ENCODE measurements at places on chromosomes 7 and 10.

- peak; percentile 16 for DNase-seq
Observed at GRCh38 chr10:35336921-35337823, 863 bp downstream of the CCNY start.

DNA sequence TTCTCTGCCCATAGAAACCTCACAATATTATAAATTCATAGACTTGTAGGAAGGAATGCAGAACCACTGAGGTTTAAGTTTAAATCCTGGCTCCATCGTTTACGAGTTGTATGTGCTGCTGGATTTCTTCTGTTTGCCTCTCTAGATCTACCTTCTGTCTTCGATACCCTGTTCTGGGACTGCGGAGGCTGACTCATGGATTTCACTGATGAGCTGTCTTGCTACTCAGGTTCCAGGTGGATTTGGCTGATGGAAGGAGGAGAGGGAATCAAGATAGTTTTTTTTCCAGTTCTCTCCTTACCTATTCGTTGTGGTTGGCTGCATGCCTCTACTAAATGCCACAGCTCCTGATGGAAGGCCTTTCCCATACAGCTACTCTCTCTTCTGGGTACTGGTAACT is 375.8 kb downstream of the REEP3 start:
- DNase-seq = no peak

DNA sequence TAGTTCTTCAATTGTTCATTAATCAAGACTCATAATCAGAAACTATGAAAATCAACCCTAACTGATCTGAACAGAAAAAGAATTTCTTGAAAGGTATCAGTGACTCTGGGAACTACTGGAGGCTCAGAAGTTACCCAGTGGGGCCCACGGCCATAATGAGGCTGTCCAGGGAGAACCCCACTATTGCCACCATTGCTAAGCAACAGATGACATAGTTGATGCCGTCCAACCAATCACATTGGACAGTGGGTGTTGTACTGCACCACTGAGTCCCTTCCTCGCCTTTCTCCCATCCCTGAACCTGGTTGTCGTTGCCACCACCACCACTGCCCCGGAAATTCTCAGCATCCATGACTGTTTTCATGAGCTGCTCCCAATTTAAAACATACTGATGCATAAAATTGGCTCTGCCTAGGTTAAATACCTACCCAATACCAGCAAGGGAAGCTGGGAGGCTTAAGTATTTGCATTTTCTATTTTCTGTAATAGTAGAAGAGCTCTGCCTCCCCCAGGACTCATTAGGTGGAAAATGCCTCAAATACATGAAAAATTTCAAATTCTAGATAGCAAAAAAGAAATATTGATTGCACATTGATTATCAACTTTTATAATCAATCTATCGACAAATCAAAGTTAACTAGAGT is 26.7 kb upstream of the USP6NL start:
- no peak for DNase-seq

DNA sequence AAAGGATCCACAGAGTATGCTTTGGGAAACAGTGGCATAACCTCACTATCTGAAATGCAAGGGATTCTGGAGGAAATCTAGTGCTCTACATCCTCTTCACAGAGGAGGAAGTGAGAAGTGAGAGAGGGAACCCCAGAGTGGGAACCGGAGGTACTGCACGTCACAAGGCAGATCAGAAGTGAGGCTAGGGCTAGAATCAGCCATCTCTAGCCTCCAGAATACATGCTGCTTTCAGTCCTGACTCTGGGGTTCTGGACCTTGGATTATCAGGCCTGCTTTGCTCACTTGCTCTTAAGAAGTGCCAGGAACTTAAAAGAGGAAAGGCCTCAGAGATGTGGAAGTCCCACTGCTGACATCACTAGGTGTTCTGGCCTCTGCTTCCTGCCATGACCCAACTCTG is 25.7 kb downstream of the ZNF503 start:
- DNase-seq = no peak

- DNase-seq = no peak
Observed at GRCh38 chr7:155979566-155979965, 167.3 kb upstream of the SHH start.

GRCh38 chr7:17968791-17969715 is 28.8 kb upstream of the SNX13 start:
- DNase-seq = no peak

- DNase-seq = no peak
Observed at GRCh38 chr10:86871563-86872183, 85.7 kb downstream of the MMRN2 start.

DNA sequence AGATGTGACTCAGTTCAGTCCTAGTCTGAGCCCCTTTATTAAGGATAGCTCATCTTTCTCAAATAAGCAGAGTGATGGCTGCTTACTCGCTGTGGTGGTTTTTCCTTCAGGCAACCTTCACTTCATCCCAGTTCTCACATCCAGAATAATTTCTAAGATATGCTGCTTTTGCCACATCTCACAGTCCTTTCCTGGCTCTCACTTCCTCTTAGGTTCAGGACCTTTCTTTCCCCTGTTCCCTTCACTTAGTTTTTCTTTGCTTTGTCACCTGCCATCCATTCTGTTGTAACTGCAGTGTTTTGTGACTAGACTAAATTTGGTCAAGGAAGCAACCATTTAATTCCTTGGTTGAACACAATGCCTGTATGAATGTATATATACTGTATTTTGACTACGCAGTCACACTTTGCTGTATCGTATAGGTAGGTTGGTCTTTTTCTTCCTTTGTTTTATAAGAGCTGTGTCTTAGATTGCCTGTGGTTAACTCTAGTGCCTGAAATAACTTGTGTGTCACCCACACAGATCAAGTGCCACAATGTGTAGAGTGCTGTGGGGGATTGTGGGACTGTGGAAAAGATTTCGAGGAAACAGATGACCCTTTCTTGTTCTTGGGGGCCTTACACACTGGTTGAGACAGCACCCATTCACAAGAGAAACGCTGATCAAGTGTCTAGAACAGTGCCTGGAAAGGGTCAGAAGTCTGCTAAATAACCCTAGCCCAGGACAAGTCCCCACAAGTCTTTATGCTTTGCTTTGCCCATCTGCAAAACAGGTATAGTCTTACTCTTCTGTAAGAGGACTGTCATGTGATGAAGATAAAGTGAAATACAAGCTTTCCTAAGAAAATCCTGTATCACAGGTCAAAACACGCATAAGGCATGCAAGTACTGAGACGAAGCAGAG is 2.6 kb downstream of the ZNF655 start:
- DNase-seq = no peak

DNA sequence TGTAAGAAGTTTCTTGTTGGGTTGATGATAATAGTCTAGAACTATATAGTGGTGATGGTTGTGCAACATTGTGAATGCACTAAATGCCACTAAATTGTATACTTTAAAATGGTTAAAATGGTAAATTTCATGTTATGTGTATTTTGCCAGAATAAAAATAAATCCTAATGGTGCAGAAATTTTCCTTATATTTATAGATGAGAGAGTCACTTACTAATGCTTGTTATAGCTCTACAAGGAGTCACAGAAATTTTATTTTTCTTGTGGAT is 21.1 kb downstream of the SPAG6 start:
- no peak for DNase-seq

- no peak for DNase-seq
Observed at GRCh38 chr7:20306180-20306946, 24.3 kb upstream of the ITGB8 start.

DNA sequence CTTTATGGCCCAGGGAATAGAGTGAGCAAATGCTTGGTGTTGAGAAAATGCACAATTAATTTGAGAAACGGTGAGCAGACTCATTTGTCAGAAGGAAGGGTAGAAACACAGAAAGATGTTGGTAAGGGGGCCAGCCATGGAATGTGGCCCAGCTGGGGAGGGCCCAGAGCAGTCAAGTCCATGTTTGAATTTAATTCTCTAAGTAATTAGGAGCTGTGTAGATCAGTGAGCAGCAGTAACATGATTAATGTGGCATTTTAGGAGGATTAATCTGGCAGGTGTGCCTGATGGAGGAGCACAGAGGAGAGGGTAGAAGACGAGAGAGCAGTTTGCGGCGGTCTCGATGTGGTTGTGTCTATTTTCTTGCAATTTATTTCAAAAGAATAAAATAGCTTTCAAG is 218.7 kb downstream of the FRMD4A start:
- DNase-seq = no peak

- DNase-seq = no peak
Observed at GRCh38 chr7:103003004-103003403, 71.6 kb downstream of the FBXL13 start.

GRCh38 chr7:116871061-116871700 is 8.8 kb downstream of the CAPZA2 start:
- DNase-seq = no peak

GRCh38 chr10:90394311-90394710 is 463.5 kb downstream of the HTR7 start:
- DNase-seq = no peak

- no peak for DNase-seq
Observed at GRCh38 chr10:73732426-73732825, 11.7 kb upstream of the SEC24C start.

- no peak for DNase-seq
Observed at GRCh38 chr10:125375210-125375609, 214.8 kb upstream of the CTBP2 start.

DNA sequence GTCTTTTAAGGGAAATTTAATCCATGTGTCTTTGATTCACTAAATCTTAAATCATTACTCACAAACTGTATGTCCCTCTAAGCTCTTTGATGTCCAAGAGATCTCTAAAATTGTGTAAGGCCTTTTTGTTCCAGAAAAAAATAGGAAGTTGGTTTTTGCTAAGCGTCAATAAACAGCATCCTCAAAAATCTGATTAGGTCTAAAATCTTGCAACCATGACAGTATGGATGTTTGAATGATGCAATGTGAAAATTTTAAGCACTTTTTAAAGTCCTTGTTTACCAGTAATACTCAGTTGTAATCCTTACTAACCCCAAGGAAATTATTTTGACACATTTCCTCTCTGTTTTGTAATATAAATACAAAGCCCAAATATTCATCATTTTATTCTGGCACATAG is 6.8 kb downstream of the MET start:
- no peak for DNase-seq

GRCh38 chr7:26101361-26102151 is 50.4 kb upstream of the NFE2L3 start:
- DNase-seq = no peak

DNA sequence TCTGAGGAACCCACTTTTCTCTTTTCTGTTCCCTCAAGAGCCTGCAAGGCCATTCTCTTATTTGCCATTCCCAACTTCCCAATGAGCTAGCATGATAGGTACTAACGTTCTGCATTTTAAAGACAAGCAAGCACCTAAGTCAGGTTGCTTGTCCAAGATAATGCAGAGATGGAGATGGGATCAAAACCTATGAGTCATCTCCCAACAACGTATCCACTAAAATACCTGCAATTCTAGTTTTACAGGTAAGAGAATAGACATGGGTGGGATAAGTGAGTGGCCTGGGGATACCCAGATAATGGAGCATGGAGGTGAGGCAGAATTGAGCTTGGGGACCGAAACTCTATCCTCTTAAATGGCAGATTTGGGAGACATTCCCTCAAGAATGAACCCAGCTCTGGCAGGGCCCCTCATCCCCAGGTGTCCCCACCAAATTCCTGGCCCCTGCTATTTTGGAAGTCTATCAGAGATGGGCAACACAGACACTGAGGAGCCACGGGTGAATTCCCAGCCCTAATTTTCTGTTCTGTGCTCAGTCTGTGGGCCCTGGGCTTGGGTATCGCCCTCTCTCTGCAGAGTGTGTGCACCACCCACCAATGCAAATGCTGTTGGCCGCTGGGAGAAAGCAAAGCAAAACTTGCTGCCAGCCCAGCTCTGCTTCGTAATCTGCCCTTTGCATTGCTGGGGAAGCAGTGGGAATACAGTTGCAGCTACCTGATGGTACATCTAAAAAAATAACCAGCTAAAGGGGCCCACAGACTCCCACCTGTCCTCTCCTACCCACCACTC is 98.3 kb downstream of the KCNMA1 start:
- DNase-seq = no peak

DNA sequence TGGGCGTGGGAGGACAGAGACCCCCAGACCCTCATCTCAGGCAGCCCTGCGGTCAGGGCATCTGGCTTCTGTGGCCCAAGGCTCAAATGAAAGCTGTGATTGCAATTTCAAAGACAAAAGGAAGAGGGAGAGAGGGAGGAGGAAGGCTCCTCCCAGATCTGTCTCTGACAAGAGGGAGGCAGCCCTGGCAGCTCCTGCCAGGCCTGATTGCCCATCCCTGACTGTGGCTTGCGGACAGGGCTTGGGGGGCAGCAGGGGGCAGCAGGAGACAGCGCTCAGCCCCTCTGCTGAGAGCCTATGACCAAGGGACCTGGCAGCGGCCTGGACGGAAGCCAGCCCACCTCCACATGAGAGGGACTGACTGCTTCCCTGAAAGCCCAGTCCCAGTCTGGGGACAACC is 91.8 kb downstream of the PTPRN2 start:
- DNase-seq = no peak

- DNase-seq = no peak
Observed at GRCh38 chr7:132828502-132828901, 252.2 kb upstream of the PLXNA4 start.

Measured in T-cell (primary cell).